ENCODE measurements at places on chromosomes 6 and 20. TPM values are rescaled to one million over a fixed set of nuclear protein-coding genes. Genes with fewer than 3 reads are reported as not detected.
A peak's percentile ranks its signal among the peaks of the same experiment; 100 is the strongest.

The ANKRD66 gene
- total RNA-seq: not detected

The HFE gene
- total RNA-seq: 2.6 TPM

The IRF4 gene
- 1.3 TPM for total RNA-seq

- H3K27ac ChIP-seq: no peak overlapping the region
- H3K4me1 ChIP-seq: no peaks in the 10 kb centered on the region
- no peak overlapping the region for H3K4me3 ChIP-seq
Observed at GRCh38 chr6:96841345-96841744, 4.1 kb upstream of the GPR63 start.

DNA sequence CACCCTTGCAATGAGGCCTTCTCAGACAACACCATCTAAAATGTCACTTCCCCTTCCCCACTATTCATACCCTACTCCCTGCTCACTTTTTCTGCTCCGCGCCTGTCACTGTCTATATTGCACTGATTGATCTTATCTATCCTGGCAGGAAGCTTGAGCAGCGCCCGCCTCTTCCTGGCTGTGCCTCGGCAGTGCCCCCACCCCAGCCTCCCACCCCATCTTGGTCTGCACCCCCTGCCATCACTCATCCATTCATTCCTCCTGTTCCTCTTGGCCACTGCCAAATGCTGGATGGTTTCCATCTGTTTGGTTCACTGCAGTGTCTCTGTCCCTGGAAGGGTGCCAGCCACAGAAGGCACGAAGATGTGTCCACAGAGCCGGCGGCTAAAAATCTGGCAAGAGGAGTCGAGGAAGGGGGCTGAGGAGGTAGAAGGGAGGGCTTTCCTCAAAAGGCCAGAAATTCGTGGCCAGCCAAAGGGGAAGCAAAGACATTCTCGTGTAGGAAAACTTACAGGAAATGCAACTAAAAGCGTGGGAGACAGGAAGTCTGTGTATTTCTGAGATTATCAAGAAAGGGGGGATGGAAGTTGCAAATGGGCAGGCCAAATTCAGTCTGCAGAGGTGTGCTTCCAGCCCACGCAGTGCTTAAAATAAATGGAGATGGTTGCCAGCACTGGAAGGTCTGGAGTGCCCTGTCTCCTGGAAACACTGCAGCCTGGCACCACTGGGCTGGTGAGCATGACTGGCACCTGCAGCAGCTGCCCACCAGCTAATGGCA lies 27.6 kb downstream of the SYNJ2 start:
- H3K27ac ChIP-seq: peak overlapping the region; percentile 17
- H3K27me3 ChIP-seq: no peaks in the 10 kb centered on the region
- DNase-seq: no peak
- peaks cover 6% of the 10 kb centered on the region for H3K4me1 ChIP-seq

- H3K27ac ChIP-seq: no peak overlapping the region
- no peak for DNase-seq
- no peaks in the 10 kb centered on the region for H3K27me3 ChIP-seq
- no peak overlapping the region for H3K4me3 ChIP-seq
- no peaks in the 10 kb centered on the region for H3K36me3 ChIP-seq
- no peaks in the 10 kb centered on the region for H3K4me1 ChIP-seq
Observed at GRCh38 chr6:92784235-92784634, 635.1 kb downstream of the EPHA7 start.
